ENCODE measurements at places on chromosomes 5 and 9.

- no peak for DNase-seq
Measured at GRCh38 chr9:69158471-69158870, 15.6 kb upstream of the TJP2 start.

DNA sequence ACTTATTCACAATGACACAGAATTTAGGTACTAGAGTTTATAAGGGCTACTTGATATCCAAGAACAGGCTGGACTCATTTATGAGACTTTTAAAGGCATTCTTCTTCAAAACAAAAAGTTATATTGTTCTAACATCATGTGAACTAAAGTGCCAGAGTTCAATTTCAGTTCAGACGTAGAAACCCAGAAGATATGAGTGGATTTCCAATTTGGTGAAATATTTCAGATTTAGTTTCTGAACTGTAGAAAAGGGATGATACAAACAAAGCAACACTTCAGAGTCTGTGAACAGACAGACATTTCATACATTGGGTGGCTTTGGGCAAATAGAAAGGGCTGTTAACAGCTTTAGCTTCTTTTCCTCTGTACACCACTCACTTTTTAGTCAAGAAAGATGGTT, 384.0 kb downstream of the NR2F1-AS1 start:
- no peak for DNase-seq

DNA sequence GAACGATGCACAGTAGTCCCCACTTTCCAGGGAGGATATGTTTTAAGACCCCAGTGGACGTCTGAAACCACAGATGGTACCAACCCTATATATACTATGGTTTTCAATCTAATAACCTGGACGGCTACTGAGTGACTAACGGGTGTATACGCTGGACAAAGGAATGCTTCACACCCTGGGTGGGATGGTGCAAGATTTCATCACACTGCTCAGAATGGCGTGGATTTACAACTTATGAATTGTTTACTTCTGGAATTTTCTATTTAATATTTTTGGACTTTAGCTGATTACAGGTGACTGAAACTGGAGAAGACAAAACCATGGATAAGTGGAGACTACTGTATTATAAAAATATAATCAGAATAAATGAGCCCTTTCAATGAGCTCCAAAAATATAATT, 147.6 kb upstream of the TRIM32 start:
- DNase-seq, result no peak

DNA sequence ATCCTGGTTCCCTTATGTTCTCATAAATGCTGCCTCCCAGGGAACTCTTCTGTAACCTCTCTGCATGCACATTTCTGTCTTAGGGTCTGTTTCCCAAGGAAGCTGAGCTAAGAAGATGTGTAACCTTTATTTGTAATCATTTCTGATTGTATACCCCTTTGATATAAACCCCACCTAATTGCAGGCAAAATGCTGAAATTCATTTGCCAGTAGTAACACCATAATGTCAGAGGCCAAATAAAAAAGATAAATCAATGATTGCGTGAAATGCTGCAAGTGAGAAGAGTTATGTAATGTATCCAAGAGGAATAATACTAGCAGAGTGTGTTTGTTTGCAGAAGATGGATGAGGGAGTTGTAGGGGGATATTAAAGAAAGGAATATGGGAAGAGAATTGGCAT, 822.6 kb upstream of the GRAMD2B start:
- DNase-seq, result no peak

- DNase-seq, result no peak
Measured at GRCh38 chr9:114834386-114834785, 28.5 kb upstream of the TNFSF15 start.

DNA sequence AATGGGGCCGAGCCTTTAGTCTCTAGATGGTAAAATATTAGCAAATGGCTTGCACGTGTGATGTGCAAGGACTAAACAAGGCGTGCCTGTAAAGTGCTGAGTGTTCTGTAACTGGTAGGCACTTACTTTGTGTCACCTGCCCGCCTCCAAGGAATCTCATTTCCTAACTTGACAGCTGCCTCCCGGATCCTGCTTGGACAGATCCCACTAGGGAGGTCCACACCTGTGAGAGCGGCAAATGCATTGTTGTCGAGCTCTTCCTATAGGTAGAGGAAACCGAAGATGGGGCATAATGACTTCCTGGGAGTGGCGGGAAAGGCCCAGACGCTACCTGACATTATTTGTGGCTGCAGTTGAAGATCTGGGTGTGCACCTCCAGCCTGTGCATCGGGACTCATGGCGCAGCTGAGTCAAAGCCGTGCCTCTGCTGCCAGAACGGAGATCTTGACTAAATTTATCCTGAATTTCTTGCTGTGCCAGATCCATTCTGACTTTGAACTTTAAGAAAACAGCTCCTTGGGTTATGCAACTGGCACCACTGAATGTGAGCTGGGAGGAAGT, 79.8 kb downstream of the TENT4A start:
- DNase-seq, result no peak

GRCh38 chr5:141519605-141520565, 31.0 kb downstream of the PCDHGC5 start:
- no peak for DNase-seq

GRCh38 chr5:118692811-118693342, 295.5 kb downstream of the DTWD2 start:
- DNase-seq, result no peak

- no peak for DNase-seq
Measured at GRCh38 chr5:72662305-72662704, 154.2 kb upstream of the TNPO1 start.

DNA sequence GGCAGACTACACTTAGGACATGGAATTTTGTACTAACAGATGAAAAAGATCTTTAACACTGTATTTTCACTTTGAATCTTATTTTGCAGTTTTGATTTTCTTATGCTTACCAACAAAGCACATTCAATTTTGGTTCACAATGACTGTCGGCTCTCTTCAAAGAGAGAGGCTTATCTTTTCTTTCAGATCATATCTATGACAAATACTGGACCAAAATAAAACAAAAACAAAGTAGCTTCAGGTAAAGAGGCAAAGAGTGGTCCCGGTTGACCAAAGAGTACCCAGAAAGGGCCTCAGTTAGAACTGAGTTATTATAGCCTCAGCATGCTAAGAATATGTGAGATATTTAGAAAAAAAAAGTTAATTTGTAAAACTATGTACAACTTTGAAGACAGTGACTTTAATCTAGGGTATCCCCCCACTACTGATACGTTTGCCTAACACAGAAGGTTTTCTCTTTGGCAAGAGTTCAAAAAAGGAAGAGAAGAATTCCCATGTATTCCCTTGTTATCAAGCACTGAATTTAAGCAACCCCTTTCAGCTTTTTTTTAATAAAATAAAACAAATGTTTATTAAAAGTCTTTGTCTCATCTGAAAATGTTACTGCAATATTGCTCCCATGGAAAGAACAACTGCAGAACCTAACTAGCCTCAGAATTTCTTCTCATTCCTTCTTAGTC, 50.5 kb downstream of the NR6A1 start:
- no peak for DNase-seq

GRCh38 chr9:89048616-89049015, 57.3 kb downstream of the S1PR3 start:
- no peak for DNase-seq

DNA sequence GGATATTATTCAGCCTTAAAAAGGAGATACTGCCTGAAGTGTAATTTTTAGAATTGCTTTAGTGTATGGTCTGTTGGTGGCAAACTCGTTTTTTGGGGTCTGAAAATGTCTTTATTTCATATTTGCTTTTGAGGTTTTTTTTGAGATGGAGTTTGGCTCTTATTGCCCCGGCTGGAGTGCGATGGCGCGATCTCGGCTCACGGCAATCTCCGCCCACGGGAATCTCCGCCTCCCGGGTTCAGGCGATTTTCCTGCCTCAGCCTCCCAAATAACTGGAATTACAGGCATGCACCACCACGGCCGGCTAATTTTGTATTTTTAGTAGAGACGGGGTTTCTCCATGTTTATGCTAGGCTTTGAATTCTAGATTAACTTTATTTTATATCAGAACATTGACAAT, 20.2 kb upstream of the PCDHB1 start:
- DNase-seq, result no peak

- no peak for DNase-seq
Measured at GRCh38 chr5:153237671-153238332, 252.7 kb upstream of the GRIA1 start.

DNA sequence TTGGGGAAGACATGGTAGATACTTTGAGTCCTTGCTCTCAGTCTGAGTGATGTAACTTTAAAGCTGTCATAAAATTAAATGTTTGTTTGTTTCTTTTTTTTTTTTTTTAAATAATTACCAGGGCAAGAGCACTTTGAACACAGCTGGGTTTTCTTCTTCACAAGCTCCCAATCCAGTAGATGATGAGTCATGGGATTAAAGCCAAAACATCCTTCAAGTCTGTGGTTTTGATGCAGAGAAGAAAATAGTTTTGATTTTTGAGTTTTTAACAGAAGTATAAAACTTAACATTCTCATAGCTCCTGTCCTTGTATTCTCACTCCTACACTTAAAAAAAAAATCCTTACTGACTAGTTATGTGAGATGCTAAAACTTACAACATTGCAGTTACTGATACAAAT, 34.8 kb upstream of the IL31RA start:
- DNase-seq, result no peak

DNA sequence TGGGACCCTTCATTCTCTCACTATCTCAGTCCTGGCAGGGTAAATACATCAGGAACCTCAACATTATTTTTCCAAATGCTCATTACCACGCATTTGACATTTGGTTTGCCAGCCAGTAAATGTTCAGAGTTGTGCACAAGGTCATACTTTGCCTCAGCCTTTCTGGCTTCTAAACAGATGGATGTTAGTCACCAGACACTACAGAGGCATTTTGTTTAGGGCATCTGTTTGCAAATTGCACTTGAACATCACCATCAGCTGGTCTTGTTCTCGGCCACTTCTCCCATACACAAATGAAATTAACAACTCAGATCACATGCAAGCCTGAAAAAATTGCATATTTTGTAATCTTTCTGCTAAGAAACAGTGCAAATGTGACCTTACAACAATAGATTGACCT, 75.0 kb upstream of the SLC1A1 start:
- DNase-seq, result no peak

- no peak for DNase-seq
Measured at GRCh38 chr9:77751341-77752091, 103.4 kb upstream of the GNA14 start.

DNA sequence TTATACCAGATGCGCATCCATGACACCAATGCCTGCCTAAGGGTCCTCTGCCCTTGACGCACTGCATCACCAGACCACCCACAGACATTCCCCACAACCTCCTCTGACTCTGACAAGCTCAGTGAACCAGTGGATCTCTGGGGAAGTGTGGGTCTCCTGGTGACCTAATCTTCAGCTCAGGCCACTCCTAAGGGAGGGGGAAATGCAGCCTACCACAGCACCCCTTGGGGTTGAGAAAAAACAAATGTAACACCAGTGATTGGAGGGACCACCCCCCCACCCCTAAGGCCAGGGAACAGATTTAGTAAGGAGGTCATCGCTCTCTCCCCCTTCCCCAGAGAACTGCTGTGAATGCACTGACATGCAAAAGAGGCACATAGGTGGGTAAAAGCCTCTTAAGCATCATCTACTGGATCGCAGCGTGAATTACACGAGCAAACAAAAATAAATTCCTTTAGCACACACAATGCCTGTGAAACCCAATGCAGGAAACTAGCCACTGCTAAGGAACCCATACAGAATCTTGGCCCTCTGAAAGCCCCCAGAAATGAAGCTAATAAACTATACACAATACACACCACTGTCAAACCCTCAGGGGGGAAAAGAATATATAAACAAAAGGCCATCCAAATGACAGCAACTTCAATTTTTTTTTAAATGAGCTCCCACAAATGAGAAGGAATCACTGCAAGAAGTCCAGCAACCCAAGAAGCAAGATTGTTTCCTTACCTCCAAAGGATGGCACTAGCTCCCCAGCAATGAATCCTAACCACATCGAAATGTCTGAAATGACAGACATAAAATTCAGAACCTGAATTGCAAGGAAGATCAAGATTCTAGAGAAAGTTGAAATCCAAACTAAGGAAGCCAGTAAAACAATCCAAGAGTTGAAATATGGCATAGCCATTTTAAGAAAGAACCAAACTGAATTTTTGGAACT, 513.7 kb upstream of the PTGER4 start:
- DNase-seq, result no peak

- no peak for DNase-seq
Measured at GRCh38 chr5:153895266-153895665, 143.4 kb downstream of the FAM114A2 start.

- DNase-seq, result no peak
Measured at GRCh38 chr5:133450286-133450685, 162.1 kb downstream of the FSTL4 start.

DNA sequence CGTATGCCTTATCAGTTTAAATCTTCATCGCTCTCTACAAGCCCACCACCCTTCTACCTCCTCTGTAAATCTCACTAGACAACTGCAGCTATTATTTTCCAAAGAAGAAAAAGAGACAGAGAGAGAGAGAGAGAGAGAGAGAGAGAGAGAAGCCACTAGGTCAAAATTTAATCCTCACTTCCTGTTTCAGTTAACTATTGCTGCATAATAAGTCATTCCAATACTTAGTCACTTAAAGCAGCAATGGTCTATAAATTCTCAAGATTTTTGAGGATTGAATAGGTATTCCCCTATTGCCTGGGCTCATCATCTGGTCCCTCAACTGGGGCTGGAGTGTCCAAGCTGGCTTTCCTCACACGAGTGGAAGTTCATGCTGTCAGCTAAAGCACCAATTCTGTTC, 68.8 kb downstream of the ITGA1 start:
- DNase-seq, result no peak

GRCh38 chr9:108786322-108786721, 69.5 kb downstream of the ACTL7B start:
- DNase-seq, result no peak

- DNase-seq, result peak; percentile 9
Measured at GRCh38 chr5:102153003-102153759, 142.9 kb downstream of the SLCO4C1 start.

DNA sequence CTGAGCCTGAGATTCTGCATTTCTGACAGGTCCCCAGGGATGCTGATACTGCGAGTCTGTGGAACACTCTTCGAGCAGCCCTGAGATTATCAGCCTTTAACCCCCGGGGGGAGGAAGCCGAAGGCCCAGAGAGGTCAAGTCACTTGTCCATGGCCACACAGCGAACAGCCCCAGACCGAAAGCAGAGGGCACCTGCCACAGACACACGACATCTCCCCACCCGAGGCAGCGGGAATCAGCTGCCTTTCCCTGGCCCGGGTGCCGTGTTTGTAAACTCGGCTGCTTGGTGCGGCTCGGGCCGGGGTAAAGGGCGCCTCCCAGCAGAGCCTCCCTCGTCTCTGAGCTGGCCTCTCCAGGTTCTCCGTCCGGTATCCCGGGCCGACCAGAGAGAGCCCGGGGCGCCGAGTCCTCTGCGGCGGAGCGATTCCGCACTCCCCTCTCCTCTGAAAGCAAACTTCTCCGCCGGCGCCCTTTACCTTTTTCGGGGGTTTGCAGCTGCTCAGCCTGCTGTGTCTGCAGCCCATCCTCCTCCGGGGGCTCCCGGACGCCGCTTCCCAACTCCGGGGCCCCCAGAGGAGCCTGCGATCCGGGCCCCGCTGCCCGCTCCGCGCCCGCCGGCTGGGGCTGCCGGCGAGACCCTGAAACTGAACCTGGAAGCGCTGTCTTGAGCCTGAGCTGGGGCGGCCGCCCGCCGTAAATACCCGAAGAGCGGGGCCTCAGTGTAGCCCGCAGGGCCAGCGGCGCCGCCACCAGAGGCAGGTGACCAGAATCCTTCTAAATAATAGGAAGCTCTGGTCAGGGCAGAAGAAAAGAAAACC, at the start of gene CCDC69:
TSS of gene CCDC69 (minus strand) at position 646 of the 818 bp plus-strand sequence. CDS start at position 524, 122 bp downstream.
- DNase-seq, result no peak

- no peak for DNase-seq
Measured at GRCh38 chr9:70924380-70924779, 197.0 kb downstream of the TRPM3 start.

- DNase-seq, result no peak
Measured at GRCh38 chr5:6449465-6450158, 953 bp downstream of the UBE2QL1 start.
